ENCODE measurements at places on chromosomes 11 and 22.

- no peak for DNase-seq
These were observed 47.7 kb downstream of the LRFN4 start for GRCh38 chr11:66904561-66904960.

DNA sequence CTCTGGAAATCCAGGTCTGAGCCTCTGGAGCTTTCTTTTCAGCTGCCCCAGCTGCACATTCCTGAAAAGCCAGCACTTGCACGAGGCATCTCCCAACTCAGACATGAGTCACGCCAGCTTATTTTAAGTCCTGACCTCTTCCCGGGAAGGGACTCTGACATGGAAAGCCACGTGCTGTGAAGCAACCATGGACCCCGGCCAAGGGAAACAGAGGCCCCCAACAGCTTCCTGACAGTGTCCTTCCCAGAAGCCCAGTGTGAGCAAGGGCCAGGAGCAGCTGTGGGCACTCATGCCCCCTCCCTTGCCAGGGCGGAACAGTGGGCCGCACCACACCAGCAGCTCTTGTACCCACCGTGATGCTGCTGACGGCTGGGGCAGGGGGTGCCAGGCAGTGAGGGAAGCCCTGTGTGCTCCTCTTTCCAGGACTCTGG, 118.8 kb upstream of the CADM1 start:
- DNase-seq = peak; percentile 87

- no peak for DNase-seq
These were observed 106.4 kb downstream of the MICAL2 start for GRCh38 chr11:12216671-12217374.

DNA sequence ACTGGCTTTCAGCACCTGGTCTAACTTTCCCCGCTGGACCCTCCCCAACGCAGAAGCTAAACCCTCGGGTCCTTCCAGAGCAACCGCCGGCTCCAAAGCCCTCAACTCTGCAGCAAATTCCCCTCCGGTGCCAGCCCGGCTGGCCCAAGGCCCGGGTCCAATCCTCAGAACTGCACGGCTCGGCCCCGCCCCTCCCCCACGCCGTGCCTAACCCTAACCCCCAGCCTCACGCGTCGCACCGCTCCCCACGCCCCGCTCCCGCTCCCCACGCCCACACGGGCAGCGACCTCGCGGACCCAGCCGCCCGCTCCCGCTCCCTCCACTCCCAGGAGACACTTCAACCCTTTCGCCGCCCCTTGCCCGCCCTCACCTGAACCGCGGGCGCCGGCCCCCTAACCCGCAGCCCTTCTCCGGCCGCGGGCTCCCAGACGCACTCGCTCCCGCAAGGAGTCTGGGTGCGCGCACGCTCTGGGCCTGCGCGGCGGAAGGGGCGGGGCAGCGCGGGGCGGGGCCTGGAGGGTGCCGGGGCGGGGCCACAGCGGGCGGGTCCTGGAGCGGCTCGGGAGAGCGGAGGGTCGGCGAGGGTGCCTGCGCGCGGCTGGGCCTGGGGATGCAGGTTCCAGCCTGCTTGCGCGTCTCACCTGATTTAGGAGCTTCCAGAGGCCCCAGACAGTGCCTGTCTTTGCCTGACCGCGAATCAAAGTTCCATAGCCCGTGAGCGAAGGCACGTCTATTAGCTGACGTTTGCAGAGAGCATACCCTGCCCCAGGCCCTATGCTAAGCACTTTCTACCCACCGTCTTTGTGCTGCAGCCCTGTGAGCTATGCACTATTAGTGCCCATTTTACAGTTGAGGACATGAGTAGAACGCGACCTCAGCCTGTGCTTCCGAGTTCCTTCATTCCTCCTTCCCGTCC, at the start of gene NFRKB:
TSS of gene NFRKB (minus strand) at position 453 of the 916 bp plus-strand sequence. CDS start 2,729 bp downstream, outside the sequence.
- DNase-seq = no peak

DNA sequence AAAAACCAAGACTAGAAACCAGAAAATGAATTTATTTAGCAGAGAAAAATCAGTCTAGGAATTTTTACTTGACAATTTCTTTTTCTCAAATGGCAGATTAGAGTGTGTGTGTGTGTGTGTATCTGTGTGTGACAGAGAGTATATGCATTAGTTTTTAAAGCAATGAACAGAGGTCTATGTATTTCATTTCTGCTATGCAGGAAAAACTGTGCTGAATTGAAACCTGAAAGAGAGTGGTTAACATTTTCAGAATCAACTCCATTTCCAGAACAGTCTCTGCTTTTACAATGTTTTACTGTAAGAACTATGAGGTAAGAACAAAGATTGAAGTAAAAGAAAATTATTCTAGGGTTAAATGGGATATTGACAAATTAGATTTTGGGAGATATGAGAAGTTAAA, 114.8 kb downstream of the GRM5 start:
- DNase-seq = no peak

GRCh38 chr11:89361734-89362133, 129.4 kb downstream of the NOX4 start:
- DNase-seq = no peak

DNA sequence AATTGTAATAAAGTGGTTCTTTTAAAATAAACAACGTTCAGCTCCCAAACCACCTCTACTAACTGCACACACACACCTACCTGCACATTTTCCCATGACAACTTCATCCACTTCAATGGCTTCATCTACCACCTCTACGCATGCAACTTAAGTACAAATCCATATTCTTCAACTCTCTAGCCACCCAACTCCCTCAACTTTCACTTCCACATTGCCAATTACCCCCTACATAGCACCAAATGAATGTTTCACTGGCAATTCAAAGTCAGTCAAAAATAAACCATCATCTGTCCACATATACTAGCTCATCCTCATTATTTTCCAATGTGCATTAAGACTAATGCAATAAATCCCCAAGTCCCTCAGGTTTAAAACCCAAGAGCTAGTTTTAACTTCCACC, 50.7 kb upstream of the ARHGAP32 start:
- DNase-seq = no peak

DNA sequence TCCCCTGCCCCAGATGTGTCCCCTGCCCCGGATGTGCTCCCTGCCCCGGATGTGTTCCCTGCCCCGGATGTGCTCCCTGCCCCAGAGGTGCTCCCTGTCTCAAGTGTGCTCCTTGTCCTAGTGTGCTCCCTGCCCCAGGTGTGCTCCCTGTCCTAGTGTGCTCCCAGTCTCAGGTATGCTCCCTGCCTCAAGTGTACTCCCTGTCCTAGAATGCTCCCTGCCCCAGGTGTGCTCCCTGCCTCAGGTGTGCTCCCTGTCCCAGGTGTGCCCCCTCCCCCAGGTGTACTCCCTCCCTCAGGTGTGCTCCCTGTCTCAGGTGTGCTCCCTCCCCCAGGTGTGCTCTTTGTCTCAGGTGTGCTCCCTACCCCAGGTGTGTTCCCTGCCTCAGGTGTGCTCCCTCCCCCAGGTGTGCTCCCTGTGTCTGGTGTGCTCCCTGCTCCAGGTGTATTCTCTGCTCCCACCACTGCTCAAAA, 48.7 kb upstream of the RASD2 start:
- no peak for DNase-seq

DNA sequence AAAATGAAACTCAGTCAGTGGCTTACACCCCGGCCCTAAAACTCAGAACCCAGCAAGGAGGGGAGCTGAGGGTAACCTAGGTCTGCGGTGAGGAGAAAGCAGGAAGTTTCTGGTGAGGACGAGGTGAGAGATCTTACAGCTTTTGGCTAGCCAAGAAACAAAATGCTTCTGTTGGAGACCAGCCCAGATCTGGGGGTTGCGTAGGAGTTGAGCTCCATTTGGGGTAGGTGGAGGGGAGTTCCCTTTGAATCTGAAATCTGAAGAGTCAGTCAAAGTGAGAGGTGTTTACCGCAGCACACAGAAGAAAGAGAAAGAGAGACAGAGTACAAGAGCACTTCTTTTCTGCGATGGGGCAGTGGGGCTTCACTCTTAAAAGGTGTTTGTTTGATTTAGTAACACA, 29.6 kb downstream of the EHF start:
- DNase-seq = no peak

GRCh38 chr22:39294571-39295468, 24.6 kb downstream of the RPL3 start:
- no peak for DNase-seq

Data from ascending aorta (tissue), 2 donors.